NCI-H226 (cell line): ENCODE measurements at places on chromosomes 2 and 18.

GRCh38 chr2:155599834-155600233 lies 732.7 kb downstream of the NR4A2 start:
- DNase-seq = no peak

GRCh38 chr2:124666976-124667375 lies 641.9 kb downstream of the CNTNAP5 start:
- DNase-seq = no peak

DNA sequence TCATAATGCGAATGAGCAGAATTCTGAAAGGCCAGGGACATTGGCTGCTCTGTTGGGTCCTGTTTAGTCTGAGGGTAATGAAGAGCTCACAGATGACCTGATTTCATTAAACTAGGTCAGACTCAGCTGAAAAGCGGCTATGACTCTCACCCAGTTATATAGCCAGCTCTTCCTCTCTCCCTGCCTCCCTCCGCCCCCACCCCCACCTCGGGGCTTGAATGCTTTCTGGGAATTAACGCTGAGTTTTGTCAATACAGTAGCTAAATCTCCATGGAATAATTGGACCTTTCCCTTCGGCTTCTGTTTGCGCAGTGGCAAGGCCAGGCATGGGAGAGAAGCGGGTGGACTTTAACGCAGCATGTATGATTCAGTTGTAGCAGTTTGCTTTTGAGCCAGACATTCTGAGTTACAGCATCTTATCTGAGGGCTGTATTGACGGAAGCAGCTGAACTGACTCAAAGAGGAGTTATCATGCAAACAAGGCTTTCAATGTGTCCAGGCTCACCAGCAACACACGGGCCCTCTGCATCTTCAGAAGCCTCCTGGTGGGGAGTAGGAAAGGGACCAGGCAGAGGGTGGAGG lies 110.6 kb downstream of the MYCN start:
- DNase-seq = no peak

DNA sequence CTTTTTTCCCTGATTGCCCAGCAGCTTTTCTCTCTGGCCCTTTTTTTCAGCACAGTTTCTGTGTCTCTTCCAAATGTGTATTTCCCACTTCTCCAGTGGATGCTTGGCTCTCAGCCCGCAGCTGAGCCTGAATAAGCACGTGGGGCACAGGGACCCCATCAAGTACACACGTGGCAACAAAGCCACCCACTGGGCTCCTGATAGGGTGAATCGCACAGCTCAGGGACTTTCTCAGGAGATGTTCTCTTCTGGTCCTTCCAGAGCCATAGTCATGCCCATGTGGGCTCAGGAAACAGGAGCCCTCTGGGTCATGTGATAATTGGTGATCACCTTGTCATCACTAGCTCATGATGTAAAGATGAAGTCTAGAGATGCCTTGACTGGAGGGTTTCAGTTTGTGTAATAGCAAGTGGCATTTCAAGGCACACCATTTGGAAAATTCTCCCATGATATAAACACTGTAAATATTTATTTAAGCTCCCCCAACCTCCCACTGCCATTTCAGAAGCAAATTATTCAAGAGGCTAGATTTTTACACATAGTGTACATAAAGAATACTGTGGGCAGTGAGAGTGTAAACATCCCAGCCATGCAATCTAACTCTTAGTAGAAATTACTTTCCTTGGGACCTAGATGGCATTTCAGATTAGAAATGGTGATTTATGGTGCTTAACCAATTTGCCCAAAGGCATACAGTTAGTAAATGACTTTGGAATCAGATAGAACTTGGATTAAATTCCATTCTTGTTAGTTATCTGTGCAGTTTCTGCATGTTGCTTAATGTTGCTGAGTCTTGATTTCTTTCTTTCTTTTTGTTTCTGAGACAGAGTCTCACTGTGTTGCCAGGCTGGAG lies 597.5 kb downstream of the SLC4A3 start:
- DNase-seq = peak; percentile 90

DNA sequence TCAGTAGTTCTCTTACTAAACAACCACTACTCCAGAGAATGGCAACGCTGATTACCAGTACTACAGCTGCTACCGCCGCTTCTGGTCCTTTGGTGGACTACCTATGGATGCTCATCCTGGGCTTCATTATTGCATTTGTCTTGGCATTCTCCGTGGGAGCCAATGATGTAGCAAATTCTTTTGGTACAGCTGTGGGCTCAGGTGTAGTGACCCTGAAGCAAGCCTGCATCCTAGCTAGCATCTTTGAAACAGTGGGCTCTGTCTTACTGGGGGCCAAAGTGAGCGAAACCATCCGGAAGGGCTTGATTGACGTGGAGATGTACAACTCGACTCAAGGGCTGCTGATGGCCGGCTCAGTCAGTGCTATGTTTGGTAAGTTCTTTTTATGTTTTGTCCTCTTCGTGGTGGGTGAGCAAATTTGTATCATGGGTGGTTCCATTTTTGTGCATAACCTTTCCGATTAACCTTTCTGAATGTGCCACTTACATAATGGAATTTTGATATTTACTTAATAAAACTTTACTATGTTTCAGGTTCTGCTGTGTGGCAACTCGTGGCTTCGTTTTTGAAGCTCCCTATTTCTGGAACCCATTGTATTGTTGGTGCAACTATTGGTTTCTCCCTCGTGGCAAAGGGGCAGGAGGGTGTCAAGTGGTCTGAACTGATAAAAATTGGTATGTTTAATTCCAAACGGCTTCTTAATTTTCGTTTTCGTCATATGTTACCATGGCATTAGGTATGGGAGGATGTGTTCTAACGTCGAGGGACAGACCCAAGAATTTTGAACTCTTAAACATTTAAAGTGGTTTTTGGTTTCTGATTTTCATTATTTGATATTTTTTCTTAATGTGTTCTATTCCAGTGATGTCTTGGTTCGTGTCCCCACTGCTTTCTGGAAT lies 1.3 kb downstream of the SLC20A1 start:
- no peak for DNase-seq

DNA sequence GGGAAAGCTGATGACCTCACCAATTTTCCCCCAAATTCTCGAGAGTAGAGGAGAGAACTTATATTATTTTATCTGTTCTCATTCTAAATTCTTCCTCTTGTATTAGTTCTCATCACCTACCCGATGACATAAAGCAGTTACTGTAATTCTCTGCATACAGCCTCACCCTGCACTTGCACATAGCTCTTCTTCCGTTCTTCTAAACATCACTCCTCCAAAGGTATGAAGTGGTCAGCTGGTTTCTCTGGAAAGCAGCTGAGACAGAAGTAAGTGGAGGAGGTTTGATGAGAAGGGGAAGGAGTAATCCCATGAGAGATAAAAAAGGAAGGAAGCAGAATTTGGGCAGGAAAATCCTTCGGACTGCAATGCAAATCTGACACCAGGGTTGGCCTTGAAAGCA lies 39.0 kb downstream of the FBXO48 start:
- DNase-seq = peak; percentile 57

GRCh38 chr2:12295856-12296519 lies 420.7 kb upstream of the TRIB2 start:
- no peak for DNase-seq

DNA sequence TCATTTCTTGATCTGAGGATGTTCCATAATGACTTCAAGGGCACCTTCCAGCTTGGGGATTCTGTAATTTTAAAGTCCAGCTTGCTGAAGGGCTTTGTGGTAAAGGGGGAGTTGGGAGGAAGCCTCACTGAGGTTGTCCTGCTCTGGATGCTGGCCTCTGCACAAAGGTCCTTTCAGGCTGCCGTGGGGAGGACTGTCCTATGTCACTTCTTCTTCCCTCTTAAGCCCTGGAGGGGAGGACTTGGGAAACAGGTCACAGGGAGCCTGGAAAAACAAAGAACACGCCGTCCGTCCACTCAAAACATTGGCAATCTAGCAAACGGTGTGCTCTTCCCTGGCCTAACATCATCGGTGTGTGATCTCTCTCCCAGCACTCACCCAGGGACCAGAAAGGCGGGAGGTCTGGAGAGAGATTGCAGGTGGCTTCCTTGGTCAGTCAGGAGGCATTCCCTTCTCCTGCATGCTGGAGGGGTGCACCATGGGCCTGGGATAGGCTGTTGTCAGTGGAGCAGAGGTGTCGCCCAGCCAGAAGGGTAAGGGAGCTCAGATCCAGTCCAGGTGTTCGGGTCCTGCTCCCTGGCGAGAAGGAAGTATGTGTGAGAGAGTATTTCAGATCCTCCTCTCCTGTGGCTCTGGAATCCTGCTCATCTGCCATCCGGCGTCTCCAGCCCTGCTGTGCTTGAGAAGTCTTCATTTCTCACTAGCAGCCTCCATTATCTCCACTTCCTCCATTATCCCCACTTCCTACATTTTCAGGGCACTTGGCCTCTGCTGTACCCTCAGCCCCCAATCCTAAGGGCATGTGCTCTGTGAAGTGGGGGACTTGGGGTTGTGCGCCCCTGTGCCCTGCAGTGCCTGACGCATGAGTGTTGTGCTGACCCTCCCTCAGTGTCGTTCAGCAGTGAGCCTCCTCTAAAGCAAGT lies 20.1 kb downstream of the ASAP2 start:
- no peak for DNase-seq

DNA sequence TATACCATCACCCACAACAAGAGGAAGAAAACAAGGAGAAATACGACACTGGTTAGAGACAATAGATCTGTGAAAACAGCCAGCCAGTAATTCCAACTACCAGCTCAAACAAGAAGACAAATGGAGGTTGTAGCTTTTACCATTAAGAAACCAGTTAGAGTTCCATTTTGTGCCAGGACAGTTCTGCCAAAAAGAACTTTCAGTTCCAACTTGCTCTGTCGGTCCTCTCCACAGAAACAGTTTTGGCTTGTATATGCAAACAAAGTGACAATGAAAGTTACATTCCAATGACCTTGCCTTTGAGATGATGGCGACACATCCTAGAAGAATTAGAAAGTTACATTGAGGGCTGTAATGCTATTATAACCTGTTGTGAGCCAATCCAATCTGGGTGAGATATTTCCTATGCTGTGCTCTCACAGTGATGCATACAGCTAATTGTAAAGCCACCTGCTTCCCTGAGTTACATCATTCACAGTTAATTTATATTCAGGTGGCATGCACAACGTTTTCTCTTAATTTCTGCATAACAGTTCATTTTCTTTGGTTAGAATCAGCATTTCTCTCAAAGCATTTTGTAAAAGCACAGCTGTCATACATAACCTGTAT lies 1378.4 kb upstream of the PIK3C3 start:
- DNase-seq = no peak

DNA sequence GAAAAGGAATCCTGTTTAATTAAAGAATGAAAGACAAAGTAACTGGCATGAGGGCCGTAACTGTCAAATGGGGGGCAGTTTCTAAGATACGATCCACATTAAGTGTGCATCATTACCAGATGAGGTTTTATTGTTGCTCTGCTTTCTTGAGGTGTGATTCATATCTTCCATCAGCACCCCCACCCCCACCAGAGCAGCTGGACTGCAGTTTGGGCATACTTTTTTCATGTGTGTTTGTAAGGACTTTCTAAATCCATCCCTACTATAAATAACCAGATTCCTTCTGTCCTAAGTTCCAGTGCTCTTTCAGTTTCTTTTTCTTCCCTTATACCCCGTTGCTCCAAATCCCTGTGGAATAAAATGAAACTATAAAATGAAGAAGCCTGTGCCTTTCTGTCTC lies 142.1 kb downstream of the CDCA7 start:
- DNase-seq = no peak

- no peak for DNase-seq
Observed at GRCh38 chr2:122643725-122644329, 888.4 kb downstream of the TSN start.

DNA sequence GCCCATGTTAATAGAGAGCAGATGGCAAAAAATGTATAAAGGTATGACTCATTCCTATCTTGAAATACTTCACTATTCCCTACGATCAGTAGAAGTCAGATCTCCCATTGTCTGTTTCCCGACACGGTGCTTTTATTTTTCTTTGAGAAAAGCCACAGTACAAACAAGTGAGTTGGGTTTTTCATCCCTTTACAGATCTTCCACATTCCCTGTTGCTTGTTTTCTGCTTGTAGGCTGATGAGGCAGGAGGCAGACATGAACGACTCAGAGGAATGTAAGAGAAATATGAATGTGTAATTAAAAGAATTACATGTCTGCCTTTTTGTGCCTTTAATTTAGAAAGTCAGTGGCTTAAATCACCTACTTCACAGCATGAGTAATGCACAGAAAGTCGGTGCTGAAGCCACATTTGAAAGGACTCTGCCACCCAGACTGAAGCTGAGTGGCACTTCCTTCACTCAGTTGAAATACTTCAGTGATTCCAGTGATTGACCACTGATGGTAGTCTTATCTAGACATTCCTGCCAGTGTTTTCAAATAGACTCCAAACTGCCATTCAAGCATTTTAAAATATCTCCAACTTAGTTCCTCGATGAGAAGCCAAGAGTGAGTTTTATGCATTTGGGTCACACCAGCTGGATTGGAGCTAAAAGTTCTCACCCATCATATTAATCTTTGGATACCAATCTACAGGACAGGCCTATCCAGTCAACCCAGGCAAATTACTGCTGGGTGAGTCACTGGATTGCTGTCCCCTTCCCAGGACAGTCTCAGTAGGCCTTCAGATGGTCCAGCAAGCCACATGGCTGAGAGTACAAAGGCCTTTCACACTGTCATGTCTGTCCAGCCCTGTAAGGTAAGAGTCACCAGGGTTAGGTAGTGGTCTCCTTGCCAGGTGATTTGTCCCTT lies 79.0 kb downstream of the COLEC12 start:
- no peak for DNase-seq

DNA sequence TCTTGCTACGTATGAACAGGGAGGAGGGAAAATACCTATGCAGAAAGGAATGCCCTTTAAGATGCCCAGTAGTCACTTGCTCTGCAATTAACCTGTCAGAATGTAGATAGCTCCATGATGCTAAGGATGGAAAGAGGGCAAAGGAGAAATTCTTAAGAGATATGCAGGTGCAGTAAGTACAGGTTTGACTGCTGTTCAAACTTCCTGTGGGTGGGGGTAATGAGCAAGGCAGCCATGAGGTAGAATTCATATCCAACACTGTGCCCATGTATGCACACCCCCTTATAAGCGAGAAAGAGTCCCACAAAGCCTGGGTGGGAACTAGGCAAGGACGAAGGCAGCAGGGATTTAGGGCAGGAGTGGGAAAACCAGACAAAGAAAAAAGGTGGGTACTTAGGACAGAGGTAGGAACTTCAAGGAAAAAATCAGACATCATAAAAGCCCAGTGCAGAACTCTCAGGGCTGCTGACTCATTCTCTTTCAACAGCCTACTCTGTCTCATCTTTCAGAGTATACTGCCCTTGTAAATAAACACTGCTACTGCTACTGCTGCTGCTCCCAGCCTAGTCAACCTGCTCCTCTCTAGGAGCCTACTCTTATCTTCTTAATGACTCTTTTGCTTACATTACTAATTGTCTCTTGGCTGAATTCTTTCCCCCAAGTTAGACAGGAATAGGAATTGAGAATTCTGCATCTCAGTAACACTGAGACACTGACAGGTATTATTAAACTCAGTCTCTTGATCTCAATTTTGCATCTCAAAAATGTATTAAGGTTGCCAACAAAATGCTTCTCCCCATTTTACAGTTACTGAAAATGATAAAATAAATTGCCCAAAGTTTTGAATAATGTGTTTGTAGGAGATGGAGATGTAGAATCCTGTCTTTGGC lies 189.0 kb downstream of the PTH2R start:
- no peak for DNase-seq
